ENCODE measurements at places on chromosomes 6 and 20.

- no peak for DNase-seq
Measured at GRCh38 chr20:45444050-45444449, 25.5 kb upstream of the WFDC2 start.

GRCh38 chr6:152293404-152293803 is 343.8 kb downstream of the SYNE1 start:
- no peak for DNase-seq

DNA sequence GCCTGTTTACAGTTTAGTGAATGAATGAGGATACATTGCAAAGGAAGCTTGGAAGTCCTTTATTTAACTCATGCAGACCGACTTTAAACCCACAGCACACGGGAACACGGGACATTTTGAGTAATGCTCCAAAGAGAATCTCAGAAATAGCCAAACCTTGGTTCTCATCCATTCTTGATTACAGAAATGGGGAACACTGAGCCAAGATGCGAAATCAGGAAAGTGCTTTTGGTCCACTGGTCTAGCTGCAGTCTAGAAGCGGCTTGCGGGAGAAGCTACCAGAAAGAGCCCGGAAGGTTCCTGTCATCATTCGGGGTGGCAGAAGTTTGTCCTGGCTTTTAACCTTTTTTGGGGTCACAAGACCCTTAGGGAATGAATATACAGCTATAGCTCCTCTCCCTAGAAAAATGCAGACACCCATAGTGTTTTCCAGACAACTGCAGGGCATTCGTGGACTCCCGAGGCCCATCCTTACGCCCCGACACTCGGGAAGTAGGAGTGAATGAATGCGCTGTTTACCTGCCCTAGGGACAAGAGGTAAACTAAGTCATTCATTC is 475 bp upstream of the TMEM181 start:
- no peak for DNase-seq

- DNase-seq, result no peak
Measured at GRCh38 chr6:99349171-99350141, at the start of gene FAXC. FAXC (minus strand) TSS chr6:99349674; CDS start chr6:99349372, 302 bp downstream.

DNA sequence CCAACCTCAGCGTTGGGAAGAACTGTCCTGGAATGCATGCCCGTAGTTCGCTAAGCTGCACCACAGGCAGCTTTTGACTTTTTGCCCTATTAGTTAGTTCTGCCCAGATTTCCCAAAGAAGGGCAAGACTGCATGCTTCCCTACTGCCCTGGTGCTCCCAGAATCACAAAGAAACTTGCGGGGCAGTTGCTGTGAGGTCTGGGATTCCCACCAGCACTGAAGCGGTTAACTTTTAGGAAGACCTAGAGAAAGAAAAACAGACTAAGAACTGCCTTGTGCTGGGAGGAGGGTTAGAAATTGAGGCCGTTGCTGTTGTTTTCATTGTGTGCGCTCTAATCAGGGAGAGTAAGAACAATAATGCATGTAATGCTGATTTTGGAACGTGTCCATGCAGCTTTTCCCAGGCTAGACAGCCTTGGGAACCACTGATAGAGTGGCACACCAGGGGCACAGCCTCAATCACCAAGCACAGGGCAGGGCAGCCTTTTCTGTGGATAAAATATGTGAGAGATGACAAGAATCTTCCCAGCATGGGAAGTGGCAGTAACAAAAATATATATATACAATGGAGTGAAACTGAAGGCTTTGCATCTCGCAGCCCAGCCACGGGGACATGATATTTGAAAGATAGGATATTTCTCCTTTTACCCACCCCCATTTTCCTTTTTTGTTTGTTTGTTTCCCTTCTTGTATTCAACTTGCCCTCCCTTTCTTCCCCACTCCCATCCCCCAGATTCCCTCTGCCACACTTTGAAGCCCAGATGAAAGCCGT is 137.7 kb upstream of the HEY2 start:
- no peak for DNase-seq
